ENCODE measurements at places on chromosomes 7 and 10.
A peak's percentile ranks its signal among the peaks of the same experiment; 100 is the strongest.

GRCh38 chr10:128011059-128011979 is 104.4 kb downstream of the PTPRE start:
- DNase-seq = peak; percentile 6

GRCh38 chr10:112227331-112227987 is 43.9 kb upstream of the GPAM start:
- DNase-seq = no peak

GRCh38 chr10:22564060-22564459 is 150.3 kb downstream of the PIP4K2A start:
- DNase-seq = no peak

- DNase-seq = no peak
Measured at GRCh38 chr10:96826438-96826837, 5.7 kb upstream of the LCOR start.

DNA sequence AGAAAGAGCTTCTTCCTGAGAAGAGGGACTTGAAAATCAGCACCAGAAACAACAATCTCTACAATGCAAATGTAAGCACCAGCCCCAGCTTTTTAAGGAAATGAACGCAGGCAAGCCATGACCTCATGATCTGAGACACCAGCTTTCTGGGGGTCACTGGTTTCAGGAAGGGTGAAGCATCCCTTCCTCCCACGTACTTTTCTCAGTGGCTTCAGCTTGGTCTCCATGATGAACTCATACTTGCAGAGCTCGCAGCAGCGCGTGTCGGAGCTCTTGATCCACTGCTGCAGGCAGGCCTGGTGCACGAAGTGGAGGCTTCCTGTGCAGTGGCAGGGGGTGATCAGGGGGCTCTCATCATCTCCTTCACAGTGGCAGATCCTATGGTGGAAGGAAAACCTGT is 87.0 kb downstream of the ALOX5 start:
- no peak for DNase-seq

DNA sequence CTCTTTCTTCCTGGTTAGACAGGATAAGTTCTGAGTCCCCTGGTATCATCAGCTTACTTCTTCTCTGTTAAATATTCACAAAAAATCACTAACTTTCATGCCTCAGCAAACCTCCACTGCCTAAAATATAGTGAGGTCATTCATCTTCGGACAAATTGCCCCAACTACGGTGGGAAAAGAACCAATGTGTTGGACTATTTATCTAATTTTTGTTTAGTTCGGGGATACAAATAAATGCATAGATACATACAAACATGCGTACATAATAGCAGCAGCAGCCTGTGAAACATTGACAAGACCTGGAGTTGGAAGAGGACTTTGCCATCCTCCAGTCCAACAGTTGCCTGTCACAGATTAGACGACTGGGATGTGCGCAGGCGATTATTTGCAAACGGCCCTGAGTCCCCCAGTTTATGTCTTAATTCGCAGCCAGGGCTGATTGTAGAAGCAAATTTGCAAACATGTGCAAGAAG is 51.5 kb downstream of the EGFR start:
- DNase-seq = no peak

DNA sequence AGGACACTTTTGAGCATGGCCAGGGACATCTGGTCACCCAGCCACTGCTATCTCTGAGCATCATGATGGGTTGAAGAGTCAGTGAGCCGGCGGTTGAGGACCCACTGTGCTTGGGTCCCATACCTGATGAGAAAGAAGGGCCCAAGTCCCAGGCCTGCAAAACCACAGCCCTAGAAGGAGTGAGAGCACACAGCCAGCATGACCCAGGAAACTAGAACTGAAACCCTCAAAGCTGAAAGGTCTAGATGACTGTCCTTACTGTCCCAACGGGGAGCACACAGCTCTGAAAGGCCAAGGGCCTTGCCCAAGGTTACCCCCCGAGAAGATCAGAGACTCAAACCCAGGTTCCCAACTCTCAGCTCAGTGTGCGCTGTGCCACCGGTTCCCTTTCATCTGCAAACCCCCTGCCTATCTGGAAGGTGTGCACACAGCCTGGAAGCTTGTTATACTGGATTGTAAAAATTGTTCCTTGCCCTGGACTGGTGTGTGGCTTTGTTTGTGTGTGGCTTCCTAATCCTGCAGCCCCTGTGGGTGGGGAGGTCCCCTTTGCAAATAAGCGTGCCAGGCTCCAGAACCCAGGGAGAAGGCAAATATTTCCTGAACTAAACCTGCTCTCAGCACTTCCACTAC is 22.6 kb upstream of the PSAP start:
- no peak for DNase-seq

DNA sequence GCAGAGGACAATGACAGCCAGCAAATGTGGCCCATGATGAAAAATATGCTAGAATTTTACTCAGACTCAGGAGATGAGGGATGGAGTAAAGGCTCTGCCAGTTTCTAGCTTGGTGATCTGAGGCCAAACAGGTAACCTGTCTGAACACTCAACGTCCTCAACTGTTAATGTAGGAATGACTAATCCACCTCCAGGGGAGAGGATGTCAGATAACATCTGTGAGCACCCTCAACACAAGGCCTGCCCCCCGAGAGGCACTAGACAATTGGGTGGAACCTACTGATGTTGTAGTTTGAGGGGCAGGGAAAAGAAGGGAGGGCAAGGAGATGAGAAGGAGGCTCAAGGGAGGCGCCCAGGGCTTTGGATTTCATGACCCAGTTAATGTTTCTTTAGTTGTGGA is 445.1 kb downstream of the PLXNA4 start:
- DNase-seq = no peak

GRCh38 chr7:157515342-157516041 is 178.7 kb downstream of the DNAJB6 start:
- DNase-seq = no peak

DNA sequence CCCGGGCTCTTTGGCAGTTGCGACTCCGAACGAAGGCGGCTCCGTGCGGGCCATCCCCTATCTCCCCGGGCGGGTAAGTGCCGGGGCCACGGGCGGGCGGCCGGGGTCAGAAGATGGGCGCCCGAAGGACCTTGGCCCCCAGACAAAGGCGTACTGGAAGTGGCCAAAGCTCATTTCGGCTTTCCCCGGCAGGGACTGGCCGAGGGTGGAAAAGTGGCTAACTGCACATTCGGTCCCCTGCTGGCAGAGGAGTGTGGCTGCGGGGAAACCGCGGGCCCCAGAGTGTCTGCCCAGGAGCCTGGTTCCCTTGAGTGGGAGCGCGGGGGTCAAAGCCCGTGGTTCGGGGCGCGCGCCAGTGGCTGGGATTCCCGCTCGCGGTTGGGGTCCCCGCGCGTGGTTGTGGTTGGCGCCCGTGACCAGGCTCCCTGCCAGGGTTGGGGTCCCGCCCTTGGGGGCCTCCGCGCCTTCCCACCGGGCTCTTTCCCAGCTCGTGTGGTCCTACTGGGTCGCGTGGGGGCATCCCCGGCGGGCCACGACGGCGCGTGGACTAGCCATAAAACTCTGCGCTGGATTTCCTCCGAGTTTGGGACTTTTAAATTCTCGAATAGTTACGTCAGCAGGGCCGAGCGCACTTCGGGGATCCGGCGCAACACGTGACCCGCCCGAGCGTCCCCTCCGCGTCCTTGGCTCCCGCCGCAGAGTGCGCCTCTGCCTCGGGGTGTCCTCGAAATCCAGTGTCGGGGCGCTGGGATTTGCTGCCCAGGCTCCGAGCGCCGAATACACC is 124.4 kb downstream of the TACC2 start:
- no peak for DNase-seq

GRCh38 chr7:107029061-107029763 is 15.3 kb upstream of the PRKAR2B start:
- no peak for DNase-seq

DNA sequence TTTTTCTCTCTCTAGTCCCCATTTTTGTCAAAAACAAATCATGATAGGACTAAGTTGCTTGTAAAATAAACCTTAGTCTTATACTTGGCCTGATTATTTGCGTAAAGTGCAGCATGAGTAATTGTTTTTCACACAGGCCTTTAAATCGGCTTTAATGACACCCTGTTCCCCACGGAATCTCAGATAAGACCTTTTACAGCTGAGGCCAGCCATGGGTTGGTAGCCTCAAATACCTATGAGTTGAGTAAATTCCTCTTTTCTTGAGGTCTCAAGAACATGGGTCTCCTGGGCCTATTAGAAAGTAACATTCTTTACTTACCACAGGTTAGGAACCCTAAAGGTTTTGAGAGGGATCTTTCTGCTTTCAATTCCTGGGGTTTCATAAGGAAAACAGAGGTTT is 761.0 kb upstream of the PHF14 start:
- no peak for DNase-seq

- DNase-seq = no peak
Measured at GRCh38 chr7:39035903-39036302, 58.2 kb downstream of the POU6F2 start.

DNA sequence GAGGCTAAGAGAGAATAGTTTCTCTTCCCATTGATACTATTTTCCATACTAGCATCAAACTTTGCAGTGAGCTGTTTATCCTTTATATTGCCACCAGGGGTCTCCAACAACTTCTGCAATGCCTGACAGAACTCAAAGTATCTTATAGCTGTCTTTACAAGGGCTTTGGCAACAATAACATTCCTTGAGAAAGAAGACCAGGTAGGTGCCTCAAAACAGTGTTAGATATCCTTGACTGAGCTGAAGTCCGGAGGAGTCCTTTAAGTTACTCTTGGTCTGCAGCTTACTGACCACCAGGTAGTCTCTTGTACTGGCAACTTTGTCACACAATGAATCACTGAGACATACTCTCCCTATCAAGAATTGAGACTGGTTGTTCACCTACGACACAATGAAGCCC is 30.0 kb upstream of the TES start:
- no peak for DNase-seq

DNA sequence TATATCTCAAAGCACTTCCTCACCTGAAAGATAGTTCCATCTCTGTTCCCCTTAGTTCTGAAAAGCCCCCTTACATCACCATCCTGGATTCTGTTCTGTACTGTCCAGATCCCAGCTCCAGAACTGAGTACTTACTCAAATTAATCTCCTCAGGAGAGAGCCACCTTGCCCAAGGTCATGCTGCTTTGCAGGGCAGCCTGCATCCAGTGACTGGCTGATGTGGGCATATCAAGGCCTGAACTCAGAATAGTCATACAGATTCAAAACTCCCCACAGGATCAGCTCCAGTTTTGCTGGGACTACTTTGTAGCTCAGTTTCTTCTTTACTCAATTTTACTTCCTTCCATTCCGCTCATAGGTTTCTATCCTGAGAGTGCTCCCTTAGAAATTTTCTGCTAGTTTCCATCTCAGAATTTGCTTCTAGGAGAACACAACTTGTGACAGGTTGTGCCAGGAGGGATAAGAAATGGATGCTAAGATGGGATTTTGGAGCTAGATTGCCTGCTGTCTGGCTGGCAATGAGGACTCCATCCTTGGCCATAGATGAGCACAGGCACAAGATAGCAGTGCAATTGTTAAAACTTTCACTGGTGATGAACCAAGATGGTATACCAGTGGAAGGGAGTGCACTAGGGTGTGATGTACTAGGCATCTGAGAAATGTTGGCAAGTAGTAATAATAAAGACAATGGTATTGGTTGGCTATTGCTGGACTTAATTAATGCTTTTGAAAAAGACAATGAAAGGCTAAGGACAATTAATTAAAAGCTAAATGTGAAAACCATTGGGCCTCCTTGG is 17.3 kb downstream of the SRGN start:
- no peak for DNase-seq

DNA sequence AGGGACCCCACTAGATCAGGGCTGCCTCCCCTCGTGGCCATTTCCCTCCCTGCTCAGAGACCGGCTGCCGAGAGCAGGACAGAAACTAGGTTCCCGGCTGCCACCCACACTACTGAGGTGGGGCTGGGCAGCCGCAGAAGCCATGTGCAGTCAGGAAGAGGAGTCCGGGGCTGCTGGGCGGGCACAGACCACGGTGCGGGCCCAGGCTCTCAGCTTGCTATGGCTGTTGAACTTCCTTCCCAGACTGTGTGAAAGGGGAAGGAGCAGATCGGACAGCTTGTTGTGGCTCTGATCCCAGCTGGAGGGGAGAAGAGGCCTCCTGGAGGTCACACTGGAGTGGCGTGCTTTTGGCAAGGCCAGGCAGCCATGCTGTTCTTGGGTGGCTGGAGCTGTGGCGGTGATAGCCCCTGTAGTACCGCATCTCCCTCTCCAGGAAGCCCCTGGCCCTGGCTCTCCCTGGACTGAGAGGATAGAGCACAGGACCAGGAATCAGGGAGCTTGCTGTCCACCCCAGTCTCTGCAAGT is 56.8 kb downstream of the HK1 start:
- no peak for DNase-seq

DNA sequence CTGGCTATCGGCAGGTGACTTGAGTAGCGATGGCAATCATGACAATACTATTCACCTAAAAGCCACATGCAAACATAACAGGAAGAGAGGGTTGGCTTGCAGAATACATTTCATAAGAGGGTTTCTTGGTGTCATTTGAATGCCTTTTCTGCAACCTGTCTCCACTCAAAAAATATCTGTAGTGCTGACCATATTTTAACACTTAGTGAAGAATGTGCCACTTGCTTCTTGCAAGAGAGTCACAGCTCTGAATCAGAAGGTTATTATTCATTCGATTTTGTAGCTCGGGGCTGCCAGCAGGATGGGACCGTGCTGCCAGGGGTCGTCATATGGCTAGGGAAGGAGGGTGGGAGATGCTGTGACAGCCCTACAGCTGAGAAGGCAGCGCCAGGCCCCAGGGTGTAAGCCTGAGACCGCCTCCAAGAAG is 152.0 kb upstream of the PITRM1 start:
- no peak for DNase-seq

- DNase-seq = no peak
Measured at GRCh38 chr10:114142018-114142417, 32.0 kb downstream of the CCDC186 start.

DNA sequence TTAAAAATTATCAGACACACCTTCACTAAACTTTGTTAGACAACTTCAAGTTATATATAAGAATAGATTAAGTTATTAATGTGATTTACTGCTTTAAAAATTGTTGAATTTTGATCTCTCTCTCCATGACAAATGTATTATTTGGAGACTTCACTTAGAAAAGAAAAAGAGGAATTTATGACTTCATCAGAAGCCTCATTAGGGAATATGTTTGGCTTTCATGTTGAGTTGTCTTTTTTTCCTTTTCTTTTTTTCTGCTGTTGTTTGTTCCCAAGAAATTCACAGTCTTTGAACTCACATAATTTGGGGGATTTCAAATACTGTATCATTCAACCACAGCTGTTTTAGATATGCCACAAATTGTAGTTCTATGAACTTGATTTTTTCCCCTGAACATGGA is 149.5 kb downstream of the PPP1R9A start:
- no peak for DNase-seq

GRCh38 chr7:39733881-39734632 is 110.7 kb downstream of the RALA start:
- DNase-seq = no peak

DNA sequence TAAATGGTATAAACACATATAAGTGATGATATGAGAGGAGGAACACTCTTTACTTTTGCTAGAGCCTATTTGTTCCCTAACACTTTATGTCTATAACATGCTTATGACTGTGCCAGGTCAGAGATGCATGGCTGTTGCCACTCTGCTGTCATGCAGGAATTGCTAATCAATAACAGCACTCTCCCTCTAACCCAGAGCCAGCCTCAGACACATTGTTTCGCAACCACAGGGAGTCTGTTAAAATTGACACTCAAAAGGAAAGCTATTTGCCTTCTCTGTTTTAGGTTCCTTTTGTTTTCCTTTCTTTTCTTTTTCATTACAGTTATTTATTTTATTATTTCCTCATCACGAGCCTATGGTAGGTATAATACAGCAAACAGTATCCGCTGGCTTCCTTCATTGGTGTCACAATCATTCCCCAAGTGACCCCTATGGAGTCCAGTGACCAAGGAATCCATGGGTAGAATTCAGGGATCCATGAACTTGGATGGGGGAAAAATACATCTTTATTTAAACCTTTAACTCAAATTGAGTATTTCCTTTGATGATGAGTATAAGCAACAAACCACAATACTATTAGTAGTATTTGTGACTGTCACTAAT is 6.8 kb downstream of the PON2 start:
- DNase-seq = no peak

Data from esophagus squamous epithelium (tissue), 5 donors.